Upper lobe of left lung (tissue), 6 donors: ENCODE measurements at places on chromosomes 12 and 14. TPM values are rescaled to one million over a fixed set of nuclear protein-coding genes. Genes with fewer than 3 reads are reported as not detected.

ERBB3 gene
- total RNA-seq, result 152 TPM

OR6C2 gene
- total RNA-seq, result not detected

TMEM233 gene
- 0.11 TPM for total RNA-seq

PLBD1 gene
- 60.8 TPM for total RNA-seq

USP44 gene
- total RNA-seq, result 8.4 TPM

C3AR1 gene
- 54.1 TPM for total RNA-seq

LMNTD1 gene
- total RNA-seq, result 1.9 TPM

LRRK2 gene
- total RNA-seq, result 232 TPM

NPFF gene
- not detected for total RNA-seq
